ENCODE measurements at places on chromosomes 12 and 14.

DNA sequence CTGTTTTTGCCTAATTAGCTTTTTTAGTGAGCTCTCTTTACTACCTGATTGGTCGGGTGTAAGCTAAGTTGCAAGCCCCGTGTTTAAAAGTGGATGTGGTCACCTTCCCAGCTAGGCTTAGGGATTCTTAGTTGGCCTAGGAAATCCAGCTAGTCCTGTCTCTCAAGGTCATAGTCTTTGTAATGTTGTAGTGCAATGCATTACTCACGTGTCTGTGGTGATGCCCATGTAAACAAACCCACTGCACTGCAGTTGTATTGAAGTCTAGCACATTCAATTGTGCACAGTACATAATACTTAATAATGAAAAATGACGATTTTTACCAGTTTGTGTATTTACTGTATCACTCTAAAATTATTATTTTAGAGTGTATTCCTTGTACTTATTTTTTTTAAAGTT, 335.5 kb downstream of the NUAK1 start:
- no peak for DNase-seq

DNA sequence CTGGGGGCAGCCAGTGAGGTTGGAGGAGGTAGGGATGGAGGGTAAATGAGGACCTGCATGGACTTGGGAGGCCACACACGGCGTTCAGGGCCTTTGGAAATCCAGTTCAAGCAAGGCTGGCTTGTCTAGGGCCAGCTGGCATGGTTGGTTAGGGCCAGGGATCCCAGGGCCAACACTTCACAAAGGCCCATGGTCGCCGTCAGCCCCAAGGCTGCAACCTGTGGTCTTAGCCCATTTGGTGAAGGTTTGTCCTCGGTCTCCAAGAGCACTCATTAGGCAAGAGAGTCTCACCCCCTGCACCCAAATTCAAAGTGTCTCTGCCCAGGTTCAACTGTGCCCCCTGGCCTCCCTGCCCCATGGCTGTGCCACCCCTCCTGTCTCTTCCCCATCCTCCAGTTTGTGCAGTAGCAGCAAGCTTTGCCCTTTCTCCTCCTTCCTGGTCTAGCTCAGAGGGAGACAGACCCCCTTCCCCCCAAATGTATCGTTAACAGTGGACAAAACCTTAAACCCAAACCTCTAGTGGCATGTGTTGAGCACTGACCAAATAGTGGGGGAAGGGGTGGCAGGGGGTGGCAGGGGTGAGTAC, 94.1 kb downstream of the NINJ2 start:
- no peak for DNase-seq

DNA sequence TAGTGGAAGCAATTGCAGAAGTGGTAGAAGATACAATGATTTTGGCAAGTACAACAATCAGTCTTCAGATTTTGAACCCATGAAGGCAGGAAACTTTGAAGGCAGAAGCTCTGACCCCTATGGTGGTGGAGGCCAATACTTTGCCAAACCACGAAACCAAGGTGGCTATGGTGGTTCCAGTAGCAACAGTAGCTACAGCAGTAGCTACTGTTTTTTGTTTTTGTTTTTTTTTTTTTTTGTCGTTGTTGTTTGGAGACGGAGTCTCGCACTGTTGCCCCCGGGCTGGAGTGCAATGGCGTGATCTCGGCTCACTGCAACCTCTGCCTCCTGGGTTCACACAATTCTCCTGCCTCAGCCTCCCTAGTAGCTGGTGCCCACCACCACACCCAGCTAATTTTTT, 47.4 kb downstream of the IFNG-AS1 start:
- DNase-seq = no peak

DNA sequence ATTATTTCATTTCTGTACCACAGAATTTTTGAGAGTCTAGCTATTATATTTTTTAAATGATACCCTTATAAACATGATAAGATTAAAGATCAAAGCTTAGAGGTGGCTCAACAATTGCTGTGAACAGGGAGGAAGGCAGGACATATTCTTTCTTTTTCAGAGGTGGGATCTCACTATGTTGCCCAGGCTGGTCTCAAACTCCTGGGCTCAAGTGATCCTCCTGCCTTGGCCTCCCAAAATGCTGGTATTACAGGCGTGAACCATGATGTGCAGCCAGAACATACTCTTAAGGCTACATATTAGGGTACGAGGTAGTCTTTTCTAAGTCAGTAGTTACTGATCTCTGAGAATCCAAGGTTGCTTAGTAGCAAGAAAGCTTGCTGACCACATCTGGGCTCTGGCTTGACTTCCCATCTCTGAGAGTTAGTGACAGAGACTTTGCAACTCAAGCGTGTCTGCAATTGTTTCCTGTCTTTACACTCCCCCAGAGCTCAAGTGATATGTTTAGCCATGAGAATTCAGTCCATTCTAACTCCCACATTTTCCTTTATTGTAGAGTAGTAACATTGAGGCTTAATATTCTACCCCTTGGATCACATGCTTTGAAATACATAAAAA, 8.6 kb downstream of the RAB5B start:
- peak; percentile 68 for DNase-seq

DNA sequence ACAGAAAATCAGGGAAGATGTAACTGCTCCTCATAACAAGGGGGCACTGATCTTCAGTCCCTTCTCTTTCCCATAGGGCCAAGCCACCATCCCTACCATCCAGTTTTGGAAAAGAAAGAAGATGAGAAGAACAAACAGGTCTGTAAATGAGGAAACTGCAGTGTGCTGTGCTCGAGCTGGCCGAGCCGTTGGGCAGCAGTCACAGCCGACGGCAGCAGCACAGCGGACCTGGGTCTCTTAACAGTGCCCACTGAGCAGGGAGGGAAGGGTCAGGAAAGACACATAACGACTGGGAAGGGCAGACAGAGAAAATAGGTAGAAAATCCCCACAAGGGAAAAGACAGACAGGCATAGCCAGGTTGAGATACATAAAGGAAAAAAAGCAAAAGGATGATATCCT, 38.2 kb downstream of the BDKRB1 start:
- DNase-seq = no peak

DNA sequence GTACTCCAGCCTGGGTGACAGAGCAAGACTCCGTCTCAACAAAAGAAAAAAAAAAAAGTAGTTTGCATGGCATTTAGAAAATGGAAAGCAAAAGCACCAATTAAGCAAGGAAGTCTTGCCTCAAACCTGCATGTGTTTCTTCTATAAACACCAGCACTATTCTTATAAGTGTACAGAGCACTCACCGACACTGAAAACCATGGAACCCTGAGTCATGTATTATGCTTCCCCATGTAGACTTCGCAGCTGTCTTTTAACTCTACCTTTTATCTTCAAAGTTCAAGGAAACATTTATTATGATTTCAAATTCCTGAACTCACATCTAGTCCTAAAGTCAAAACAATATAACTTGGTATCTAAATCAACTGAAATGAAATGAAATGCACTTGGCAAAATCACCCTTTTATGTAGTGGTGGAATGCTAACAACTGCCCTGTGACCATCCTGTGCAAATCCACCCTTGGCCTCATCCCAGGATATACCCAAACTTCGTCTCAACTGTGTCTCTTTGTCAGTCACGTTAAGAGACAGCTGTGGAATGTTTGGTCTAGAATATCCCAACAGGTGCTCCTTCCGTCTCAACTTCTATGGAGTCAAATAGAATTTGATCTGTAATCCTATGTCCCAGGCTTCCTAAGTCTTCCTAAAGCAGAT, 4.8 kb downstream of the BCAT1 start:
- DNase-seq = no peak

- no peak for DNase-seq
Measured at GRCh38 chr14:94620597-94620996, 8.4 kb downstream of the SERPINA3 start.

DNA sequence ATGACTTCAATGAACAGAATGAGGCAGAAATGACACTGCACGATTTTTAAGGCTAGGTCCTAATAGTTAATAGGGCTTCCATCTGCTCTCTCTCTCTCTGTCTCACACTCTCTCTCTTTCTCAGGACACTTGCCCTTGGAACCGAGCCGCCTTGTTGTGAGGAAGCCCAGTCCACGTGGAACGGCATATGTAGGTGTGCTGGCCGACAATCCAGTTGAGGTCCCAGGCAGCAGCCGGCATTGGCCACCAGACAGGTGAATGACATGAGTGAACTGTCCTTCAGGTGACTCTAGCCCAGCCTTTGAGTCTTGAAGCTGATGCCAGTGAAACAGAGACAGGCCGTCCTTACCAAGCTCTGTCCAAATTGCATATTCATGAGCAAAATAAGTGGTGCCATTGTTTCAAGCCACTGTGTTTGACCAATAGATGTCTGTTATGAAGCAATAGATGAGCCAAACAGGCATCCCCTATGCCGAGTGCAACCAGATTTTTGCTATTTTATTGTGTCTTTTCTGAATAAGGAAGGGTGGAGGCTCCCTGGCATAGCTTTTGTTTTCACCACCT, 217.5 kb upstream of the LHX5 start:
- no peak for DNase-seq

- DNase-seq = no peak
Measured at GRCh38 chr12:101327051-101327450, 47.1 kb downstream of the UTP20 start.

- DNase-seq = no peak
Measured at GRCh38 chr12:22672951-22673350, 48.0 kb downstream of the ETNK1 start.

GRCh38 chr12:98828802-98829600, 183.9 kb downstream of the APAF1 start:
- no peak for DNase-seq

GRCh38 chr12:54628186-54628846, 6.4 kb downstream of the LACRT start:
- DNase-seq = no peak

- DNase-seq = no peak
Measured at GRCh38 chr14:94042433-94043091, 16.4 kb downstream of the OTUB2 start.

- DNase-seq = no peak
Measured at GRCh38 chr12:3204730-3205531, 127.8 kb downstream of the TSPAN9 start.

DNA sequence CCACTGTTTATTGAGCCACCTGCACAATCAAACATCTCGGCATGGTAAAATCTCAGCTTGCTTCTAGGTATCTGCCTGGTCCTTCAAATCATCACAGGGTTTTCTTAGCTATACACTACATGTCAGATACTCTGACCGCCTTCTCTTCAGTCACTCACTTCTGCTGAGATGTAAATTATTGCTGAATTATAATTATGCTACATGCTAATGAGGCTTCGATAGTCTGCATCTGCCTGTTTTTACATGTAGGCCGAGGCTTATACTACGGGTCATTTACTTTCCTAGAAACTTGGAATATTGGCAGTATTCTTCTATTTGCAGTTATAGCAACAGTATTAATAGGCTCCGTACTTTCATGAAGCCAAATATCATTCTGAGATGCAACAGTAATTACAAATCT, 77.6 kb downstream of the SINHCAF start:
- DNase-seq = no peak

GRCh38 chr14:92173668-92174067, 51.9 kb downstream of the CPSF2 start:
- no peak for DNase-seq

DNA sequence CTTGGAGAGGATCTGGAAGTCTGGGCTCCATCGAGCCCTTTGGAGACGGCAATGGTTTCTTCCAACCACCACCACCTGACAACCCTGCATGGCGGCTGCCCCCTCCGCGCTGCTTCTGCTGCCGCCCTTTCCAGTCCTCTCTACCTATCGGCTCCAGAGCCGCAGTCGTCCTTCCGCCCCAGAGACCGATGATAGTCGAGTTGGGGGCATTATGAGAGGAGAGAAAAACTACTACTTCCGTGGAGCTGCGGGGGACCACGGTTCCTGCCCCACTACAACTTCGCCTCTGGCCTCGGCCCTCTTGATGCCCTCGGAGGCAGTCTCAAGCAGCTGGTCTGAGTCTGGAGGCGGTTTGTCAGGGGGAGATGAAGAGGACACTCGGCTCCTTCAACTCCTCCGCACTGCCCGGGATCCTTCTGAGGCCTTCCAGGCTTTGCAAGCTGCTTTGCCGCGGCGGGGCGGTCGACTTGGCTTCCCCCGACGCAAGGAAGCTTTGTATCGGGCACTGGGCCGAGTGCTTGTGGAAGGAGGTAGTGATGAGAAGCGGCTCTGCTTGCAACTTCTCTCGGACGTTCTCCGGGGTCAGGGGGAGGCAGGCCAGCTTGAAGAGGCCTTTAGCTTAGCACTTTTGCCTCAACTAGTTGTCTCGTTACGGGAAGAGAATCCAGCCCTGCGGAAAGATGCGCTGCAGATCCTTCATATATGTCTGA, 499 bp downstream of the TOGARAM1 start:
- peak; percentile 40 for DNase-seq

DNA sequence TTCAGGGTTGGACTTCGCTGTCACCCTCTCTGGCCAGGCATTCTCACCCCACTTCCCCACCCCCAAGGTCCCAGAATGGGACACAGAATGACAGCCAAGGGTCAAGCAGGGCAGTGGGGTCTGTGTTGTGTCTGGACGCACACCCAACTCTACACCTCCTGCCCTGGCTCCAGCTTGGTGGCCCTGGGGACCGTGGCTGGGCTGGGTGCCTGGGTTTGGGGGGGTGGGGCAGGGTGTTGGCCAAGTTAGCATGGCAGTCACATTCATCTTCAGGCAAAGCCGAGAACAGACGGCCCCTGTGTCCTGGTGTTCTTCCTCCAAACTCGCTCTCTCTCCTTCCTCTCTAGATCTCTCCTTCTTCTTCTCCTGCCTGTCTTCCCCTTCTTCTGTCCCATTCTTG, 5.6 kb downstream of the LRP1 start:
- DNase-seq = no peak

- no peak for DNase-seq
Measured at GRCh38 chr12:120115066-120115465, 1.5 kb downstream of the RAB35 start.

GRCh38 chr12:104276273-104277131, 27.0 kb upstream of the EID3 start:
- DNase-seq = peak; percentile 38

- DNase-seq = no peak
Measured at GRCh38 chr14:77225892-77226557, 44.4 kb downstream of the TMEM63C start.

DNA sequence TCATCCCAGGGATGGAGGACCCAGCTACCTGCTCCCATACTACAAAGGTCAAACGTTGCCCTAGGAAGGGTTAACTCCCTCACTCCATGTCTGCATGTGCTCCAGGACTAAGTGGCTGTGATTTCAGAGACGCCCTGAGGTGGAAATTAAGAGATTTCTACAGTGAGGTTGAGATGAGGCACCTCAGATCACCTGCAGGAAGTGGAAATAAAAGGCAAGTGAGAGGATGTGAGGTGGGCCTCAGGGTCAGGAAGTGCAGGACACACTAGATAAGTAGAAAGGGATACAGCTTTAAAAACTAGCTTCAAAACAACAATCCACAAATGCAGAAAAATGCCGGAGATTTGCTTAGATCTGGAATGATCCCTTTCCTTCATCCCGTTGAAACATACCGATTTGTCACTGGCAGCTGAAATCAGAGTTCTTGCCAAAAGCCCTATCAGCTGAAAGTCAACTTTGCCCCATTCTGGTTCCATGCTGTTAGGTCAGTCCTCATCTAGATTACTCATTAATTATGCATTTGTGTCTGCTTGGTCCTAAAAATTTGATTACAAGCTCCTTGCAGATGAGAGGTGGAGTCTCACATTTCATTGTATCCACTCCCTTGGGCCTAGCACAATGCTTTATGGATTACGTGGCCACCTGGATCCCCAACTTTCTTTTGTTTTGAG, 6.6 kb downstream of the PLBD1 start:
- DNase-seq = no peak

- no peak for DNase-seq
Measured at GRCh38 chr12:30546121-30546520, 149.5 kb downstream of the IPO8 start.

GRCh38 chr12:108665608-108666202, 32.0 kb upstream of the SELPLG start:
- DNase-seq = no peak
